ENCODE measurements at places on chromosomes 7 and 10. TPM values are rescaled to one million over a fixed set of nuclear protein-coding genes. Genes with fewer than 3 reads are reported as not detected.

ITIH5 gene
- total RNA-seq: not detected

WNT16 gene
- 0.21 TPM for total RNA-seq

RAB19 gene
- 6.5 TPM for total RNA-seq

- H3K27ac ChIP-seq: no peak overlapping the region
- H3K4me3 ChIP-seq: no peak overlapping the region
- no peaks in the 10 kb centered on the region for H3K36me3 ChIP-seq
- no peaks in the 10 kb centered on the region for H3K27me3 ChIP-seq
- DNase-seq: no peak
Measured at GRCh38 chr7:116955801-116956476, 2.6 kb downstream of the ST7 start.

DNA sequence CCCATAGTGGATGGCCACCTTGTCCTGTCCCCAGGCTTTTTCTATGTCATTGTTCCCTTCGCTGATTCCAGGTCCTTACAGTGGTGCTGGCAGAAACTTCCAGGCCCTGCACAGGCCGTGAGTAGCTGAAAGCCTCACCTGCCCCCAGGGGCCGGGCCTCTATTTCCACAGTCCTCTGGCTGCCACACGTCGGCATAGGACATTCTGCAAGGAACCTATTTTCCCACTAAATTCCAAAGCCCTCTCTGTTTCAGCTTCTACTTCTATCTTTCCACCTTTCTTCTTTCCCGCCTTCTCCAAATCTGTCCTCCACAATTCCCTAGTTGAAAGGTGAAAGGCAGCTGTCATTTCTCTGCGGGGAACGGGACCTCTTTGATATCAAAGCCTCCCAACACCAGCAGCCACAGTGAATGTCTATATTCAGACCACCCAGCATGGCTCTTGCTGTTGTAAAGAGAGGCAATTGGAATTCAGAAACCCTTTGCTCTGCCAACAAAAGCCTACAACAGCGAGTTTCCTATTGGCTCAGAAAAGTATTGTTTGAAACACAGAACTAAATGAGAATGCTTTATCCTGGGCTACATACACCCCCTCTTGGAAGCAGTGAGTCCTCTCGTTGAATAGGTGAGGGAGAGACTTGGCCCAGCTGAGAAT, 607.7 kb downstream of the GALNT17 start:
- DNase-seq: no peak
- H3K27ac ChIP-seq: no peak overlapping the region
- no peaks in the 10 kb centered on the region for H3K27me3 ChIP-seq
- H3K4me3 ChIP-seq: no peak overlapping the region
- H3K36me3 ChIP-seq: no peaks in the 10 kb centered on the region
- no peaks in the 10 kb centered on the region for H3K4me1 ChIP-seq

DNA sequence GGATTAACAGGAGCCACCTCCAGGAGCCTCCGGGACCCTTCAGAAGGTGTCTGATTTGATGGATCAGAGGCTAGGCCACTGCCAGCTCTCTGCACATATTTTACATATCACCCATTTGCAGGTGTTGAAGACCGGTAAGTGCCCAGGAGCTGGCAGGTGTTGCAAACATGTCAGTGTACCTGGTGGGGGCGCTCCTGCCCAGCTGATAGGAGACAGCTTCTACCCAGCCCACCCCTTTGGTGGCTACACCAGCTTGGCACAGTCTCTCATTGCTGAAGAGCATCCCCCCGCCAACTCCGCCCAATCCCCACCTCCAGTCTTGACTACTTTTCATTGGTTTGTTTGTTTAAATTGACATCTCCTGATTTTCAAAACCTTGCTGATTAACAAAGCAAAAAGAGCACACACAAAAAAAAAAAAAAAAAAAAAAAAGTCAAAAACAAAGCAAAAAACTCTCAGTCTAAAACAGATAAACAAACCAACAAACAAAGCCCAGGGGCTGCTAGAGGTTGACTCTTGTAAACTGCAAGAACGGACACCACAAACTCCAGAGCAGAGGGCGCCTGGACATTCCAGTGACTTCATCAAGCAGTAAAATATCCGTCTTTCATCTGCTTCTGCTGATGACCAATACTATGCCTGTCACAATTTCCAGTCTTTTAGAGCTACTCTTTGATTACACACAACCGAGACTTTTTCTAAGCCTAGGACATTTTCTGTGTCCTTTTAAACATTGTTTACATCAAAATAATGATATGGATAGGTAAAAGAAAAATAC, 275.3 kb downstream of the NRG3 start:
- H3K4me1 ChIP-seq: no peaks in the 10 kb centered on the region
- no peaks in the 10 kb centered on the region for H3K27me3 ChIP-seq
- DNase-seq: no peak
- H3K36me3 ChIP-seq: no peaks in the 10 kb centered on the region
- H3K27ac ChIP-seq: no peak overlapping the region

- H3K27ac ChIP-seq: no peak overlapping the region
- no peak for DNase-seq
- no peaks in the 10 kb centered on the region for H3K4me1 ChIP-seq
Measured at GRCh38 chr7:124800386-124800785, 34.8 kb upstream of the GPR37 start.

DNA sequence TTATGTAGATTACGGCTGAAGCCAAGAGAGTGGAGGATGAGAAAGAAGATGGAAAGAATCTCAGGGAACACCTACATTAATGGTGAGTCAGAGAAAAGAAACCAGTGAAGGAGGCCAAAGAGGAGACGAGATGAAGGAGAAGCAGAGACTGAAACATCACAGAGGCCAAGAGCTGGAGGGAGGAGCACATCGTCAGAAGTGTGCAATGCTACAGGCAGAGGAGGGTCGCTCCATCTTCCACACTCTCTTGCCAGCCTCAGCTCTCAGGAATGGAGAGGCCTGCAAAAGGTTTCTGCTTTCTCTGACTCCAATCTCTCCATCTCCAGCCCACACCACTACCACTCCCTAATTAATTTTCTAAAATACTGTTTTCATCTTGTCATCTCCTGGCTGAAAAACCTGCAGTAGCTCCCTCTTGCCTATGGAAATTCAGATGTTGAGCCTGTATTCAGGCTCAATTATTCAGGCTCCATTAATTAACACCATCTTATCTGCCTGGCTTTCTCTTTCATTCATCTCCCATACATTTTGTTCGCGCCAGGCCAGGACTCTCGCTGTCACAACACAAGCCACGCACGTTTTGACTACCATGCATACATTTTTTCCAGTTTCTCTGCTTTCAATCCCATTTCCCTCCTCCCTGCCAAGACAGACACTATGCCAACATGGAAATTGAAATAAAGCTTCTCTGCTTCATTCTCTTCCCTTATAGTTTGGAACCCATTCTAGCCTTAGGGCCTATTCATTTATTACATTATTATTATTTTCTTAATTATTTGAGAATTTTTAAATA, 165.8 kb downstream of the INHBA start:
- H3K27ac ChIP-seq: no peak overlapping the region
- no peak for DNase-seq
- H3K4me1 ChIP-seq: no peaks in the 10 kb centered on the region
- no peaks in the 10 kb centered on the region for H3K36me3 ChIP-seq
- no peak overlapping the region for H3K4me3 ChIP-seq
- no peaks in the 10 kb centered on the region for H3K27me3 ChIP-seq

DNA sequence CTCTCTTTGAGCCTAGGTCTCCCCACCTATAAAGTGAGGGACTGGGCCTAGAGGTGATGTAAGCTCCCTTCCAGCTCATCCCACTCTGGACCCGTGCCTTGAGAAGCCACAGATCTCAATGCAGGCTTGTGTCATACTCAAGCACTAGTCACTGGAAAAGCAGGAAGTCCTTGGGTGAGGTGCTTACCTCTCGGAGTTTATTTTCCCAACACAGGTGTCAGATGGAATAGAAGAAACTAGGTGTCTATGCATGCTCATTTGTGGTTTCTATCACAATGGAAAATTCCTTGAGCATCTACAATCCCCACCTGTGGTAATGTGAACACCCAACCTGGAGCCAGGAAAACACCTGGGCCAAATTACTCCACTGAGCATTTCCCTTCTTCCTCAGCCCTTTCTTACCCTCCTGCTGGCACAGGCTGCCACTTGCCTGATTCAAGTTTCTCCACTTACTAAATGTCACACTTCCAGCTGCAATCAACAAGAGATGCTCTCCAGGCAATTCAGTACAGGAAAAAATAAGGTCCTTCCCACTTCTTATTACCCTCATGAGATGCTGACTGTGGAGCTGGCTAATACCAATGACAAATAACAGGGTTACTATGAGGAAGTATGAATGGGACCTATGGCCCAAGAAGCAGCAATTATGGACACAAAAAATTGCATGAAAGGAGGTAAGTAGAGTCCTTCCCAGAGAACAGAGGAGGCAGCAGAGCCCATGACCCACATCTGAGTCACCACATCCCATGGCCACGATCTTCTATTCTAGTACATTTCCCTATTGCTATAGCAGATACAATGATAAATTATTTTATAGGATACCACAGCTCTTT, 13.1 kb downstream of the LSM5 start:
- peaks cover 19% of the 10 kb centered on the region for H3K4me1 ChIP-seq
- no peak for DNase-seq
- no peaks in the 10 kb centered on the region for H3K36me3 ChIP-seq
- no peak overlapping the region for H3K27ac ChIP-seq
- H3K4me3 ChIP-seq: no peak overlapping the region

DNA sequence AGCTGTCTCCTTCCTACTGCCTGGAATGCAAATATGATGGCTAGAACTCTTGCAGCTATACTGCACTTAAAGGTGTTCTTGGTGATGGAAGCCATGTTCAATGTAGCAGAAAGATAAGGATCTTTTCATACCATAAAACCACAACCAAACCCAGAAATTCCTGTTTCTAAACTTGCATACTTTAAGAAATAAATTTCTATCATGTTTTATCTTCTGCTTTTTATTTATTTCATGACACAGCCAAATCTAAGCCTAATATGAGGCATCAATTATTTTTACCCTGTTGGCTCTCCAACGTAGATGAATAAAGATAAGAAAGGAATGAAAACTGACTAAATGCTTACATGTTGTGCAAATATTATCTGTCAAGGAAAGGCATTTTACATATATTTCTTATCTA, 224.1 kb downstream of the DOCK4 start:
- H3K27me3 ChIP-seq: peaks cover 9% of the 10 kb centered on the region
- H3K36me3 ChIP-seq: no peaks in the 10 kb centered on the region
- no peaks in the 10 kb centered on the region for H3K4me1 ChIP-seq
- DNase-seq: no peak

DNA sequence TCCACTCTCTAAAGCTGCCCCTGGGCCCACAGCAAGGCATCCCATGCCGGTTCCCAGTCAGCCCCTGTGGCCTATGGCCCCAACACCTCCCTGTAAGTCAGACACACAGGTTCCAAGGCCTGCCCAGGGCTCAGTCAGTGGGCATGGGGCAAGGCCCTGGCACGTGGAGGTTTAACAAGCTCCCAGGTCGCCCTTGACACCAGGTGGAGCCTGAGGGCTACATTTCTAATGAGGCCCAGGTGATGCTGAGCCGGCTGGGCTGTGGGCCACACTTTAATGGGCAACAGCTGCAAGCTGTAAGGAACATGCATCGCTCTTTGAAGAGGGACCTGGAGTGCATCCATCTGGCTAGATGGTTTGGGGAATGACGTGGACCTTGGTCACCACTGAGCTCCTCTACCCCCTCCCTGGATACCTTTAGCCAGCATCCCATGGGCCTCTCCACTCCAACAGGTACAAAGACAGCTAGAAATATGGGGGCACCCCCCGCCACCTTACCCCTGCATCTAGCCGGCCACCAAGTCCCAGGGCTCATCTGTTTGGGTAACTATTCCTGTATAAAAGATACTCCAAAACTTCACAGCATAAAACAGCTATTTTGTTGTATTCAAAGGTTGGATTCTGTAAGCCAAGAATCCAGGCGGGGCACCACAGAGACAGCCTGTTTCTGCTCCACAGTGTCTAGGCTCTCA, 122.5 kb downstream of the OAT start:
- no peak overlapping the region for H3K27ac ChIP-seq
- peaks cover 4% of the 10 kb centered on the region for H3K27me3 ChIP-seq
- H3K36me3 ChIP-seq: no peaks in the 10 kb centered on the region

DNA sequence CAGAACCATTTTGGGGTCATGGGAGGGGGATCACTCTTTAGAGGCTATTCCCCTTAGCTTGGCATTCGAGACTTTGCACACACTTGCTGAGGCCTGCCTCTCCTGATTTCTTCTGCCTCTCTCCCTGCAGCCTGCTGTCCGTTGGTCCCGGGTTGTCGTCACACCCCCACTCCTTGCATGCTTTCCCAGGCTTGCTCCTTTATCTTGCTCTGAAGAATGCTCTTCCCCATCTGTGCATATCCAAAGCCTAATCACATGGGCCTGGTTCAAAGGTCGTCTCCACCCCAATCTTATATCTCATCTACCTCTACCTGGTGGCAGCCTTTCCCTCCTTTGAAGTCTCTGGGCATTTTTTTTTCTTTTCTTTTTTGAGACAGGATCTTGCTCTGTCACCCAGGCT, 24.3 kb upstream of the EMX2 start:
- no peaks in the 10 kb centered on the region for H3K36me3 ChIP-seq
- H3K27me3 ChIP-seq: peaks cover 17% of the 10 kb centered on the region
- H3K27ac ChIP-seq: no peak overlapping the region
- no peak overlapping the region for H3K4me3 ChIP-seq
- H3K4me1 ChIP-seq: no peaks in the 10 kb centered on the region

DNA sequence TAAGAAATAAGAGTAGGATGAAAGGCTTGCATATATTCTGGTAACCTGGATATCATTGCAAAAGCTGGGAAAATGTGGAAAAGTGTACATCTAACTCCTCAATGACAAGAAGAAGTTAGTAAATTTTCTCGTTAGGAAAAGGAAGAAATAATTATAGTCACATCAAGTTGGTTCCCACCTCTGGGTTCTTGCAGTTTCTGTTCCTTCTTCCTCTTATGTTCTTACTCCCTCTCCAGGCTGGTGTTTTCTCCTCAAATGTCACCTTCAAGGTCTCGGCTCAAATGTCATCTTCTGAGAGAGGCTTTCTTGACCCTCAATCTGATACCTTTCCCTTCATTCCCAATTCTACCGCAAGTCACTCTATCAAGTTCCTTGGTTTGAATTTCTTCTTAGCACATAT, 64.4 kb downstream of the ENTPD1 start:
- H3K27me3 ChIP-seq: peaks cover 10% of the 10 kb centered on the region
- H3K4me3 ChIP-seq: no peak overlapping the region
- DNase-seq: no peak
- no peak overlapping the region for H3K27ac ChIP-seq

DNA sequence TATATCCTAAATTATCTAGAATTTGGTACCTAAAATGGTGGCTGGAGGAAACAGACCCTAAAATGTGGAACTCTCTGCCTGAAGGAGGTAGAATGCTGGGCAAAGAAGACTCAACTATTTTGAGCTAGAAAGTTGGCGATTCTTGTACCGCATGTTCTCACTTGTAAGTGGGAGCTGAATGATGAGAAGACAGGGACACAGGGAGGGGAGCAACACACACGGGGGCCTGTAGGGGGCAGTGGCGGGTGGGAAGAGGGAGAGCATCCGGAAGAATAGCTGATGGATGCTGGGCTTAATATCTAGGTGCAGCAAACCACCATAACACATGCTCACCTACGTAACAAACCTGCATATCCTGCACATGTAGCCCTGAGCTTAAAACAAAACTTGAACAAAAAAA, 250.6 kb downstream of the CALN1 start:
- no peaks in the 10 kb centered on the region for H3K4me1 ChIP-seq
- H3K27ac ChIP-seq: no peak overlapping the region
- DNase-seq: no peak
